Renal cortex interstitium (tissue), 15 donors: ENCODE measurements at places on chromosomes 1 and 21. TPM values are rescaled to one million over a fixed set of nuclear protein-coding genes. Genes with fewer than 3 reads are reported as not detected.

- DNase-seq, result no peak
Observed at GRCh38 chr1:104733866-104734265, 984.2 kb downstream of the AMY1C start.

The DNASE2B gene
- 0.18 TPM for polyA plus RNA-seq

DNA sequence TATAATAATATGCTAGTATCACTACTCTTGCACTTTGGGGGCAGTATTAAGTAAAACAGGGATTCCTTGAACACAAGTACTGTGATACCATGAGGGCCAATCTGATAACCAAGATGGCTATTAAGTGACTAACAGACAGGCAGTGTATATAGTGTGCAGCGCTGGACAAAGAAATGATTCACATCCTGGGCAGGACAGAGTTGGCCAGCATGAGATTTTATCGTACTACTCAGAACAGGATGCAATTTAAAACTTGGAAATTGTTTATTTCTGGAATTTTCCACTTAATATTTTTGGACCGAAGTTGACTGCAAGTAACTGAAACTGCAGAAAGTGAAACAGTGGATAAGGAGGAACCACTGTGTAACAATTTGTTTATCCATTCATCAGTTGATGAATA is 74.6 kb downstream of the DNTTIP2 start:
- DNase-seq, result no peak

The SERINC2 gene
- 34.8 TPM for polyA plus RNA-seq

DNA sequence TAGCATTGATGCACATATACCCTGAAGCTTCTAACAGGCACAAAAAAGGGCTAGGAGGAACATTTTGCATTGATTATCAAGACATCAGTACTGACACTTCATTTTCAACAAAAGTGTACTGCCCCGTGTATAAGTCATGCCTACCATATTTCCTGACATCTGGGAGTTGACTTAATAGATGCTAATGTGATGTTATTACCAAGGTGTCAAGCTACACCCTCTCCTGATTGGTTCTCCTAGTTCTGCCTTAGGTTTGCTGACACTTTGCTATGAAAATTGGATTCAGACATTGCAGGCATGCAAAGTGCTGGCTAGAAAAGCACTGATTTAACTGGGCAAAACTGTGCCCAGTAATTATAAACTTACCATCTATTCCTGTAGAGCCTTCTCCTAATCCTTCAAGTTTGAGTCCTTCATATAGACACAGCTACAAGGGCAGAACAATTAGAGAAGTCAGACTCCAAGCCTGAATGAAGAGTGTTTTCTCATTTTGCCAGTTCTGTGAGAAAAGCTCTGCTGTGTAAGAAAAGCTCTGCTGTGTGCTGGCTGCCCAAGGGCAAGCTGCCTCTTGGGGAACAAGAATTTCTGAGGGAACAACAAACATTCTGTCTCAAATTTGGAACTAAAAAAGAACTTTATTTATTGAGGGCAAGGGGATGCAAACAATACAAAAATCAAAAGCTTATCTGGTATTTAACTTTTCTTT is 11.2 kb downstream of the S100A10 start:
- no peak for DNase-seq

The CACNA1S gene
- polyA plus RNA-seq, result 0.39 TPM

DNA sequence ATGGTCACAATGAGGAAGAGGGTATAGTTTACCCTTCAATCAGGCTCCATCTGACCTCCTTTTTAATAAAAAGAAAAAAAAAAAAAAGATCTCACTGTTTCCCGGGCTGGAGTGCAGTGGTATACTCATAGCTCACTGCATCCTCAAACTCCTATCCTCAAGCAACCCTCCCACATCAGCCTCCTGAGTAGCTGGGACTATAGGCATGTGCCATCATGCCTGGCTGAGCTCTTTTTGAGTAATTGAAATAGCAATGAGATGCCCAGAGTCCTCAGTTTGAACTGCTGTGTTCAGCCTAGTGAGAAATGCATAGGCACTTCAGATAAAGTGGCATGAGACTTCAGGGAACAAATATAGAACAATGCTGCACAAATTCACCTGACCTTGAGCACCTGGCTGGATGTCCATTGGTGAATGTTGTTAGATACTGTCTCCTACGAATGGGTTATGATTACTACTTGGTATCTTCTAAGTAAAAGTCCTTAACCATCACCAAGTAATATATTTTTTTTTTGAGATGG is 67.6 kb downstream of the NR5A2 start:
- DNase-seq, result no peak

GRCh38 chr1:41496080-41497055 is 11.9 kb upstream of the EDN2 start:
- DNase-seq, result peak; percentile 78

The CHAF1B gene
- polyA plus RNA-seq, result 8.6 TPM

GRCh38 chr21:25979845-25980616 is 190.5 kb downstream of the APP start:
- no peak for DNase-seq

GRCh38 chr1:86616871-86617270 is 70.0 kb downstream of the CLCA4 start:
- DNase-seq, result no peak

The MX2 gene
- 1.8 TPM for polyA plus RNA-seq

The TMEM51 gene
- polyA plus RNA-seq, result 15.1 TPM

DNA sequence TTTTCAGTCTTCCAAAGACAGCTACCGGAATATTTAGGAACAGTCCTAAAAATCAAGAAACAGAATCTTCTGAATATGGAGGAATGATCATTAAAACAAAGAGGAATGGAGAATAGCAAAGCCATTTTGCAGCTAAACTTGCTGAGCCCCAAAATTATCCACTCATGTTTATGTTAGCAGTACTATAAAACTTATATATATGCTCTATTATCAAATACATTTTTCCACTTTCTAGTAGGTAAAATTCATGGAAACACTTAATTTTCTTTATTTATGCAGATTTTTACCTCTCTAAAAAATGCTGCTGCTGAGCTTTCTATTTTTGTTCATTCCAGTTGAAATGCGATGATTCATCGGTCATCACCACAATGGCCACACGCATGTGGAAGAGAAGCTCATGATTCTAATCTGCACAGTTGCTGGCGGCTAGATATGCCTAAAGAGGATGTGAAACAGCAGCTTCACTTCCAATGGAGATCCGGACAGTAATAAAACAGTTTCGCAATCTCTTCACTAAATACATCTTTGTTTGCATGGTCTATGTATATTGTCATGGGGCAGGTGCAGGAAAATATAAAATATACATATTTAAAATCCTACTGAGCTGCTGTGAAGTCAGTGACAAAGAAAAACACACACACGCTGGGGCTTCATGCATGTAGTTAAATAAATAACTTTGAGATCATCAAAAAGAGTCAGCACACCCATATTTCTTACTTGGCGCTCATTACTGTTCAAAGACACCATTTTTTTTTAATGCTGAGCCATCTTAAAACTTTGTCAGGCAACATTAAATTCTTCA is 292.2 kb downstream of the SMYD3 start:
- peak; percentile 37 for DNase-seq

The ATP5PO gene
- 376 TPM for polyA plus RNA-seq

GRCh38 chr1:79362470-79362869 is 355.9 kb upstream of the ADGRL4 start:
- no peak for DNase-seq

The ZBTB18 gene
- polyA plus RNA-seq, result 26.9 TPM

GRCh38 chr1:167412920-167413319 is 105.4 kb downstream of the CD247 start:
- no peak for DNase-seq

The CELA3B gene
- 0.40 TPM for polyA plus RNA-seq
